Fibroblast of lung (primary cell): ENCODE measurements at places on chromosomes 3 and 15.

GRCh38 chr15:76195506-76196268 lies 115.6 kb downstream of the ETFA start:
- no peak for DNase-seq

GRCh38 chr3:128145279-128145678 lies 8.0 kb upstream of the EEFSEC start:
- DNase-seq: no peak

- DNase-seq: peak; percentile 81
Measured at GRCh38 chr3:127588806-127589577, 1.5 kb downstream of the TPRA1 start.

- DNase-seq: no peak
Measured at GRCh38 chr3:178255315-178255714, 280.9 kb upstream of the KCNMB2 start.

DNA sequence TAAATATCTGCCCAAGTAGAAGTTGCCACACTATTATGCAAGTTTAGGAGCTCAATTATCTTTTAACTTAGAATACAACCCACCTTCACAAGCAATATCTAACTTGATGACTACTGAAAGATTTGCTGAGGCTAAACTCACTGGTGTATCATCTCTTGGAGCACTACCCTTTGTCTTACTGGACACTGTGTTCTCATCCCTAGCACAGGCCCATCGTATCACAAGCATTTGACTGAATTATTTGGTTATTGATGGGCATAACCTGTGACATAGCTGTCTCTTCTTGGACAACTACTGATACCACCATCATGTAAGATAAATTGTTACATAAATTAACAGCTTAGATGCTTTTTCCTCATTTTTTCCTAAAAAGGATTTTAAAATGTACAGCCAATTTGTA lies 216.2 kb upstream of the THBS1 start:
- DNase-seq: no peak

DNA sequence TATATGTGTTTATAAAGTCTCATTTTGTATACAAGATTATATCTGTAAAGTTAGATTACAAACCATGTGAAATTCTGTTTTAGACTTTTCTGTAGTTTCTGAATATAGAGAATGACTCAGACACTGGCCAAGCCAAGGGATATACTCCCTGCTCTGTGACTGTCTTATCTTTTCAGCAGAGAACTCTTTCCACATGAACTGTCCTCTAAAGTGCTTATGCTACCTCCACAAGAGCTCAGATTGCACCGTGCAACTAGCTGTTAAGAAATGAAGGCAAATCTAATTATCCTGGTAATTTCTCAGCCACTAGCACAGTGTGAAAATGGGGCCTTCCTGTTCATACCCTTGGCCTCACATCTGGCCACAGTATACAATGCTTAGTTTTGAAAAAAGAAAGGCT lies 44.3 kb upstream of the CPNE4 start:
- no peak for DNase-seq

GRCh38 chr3:72961752-72962151 lies 34.9 kb upstream of the PPP4R2 start:
- DNase-seq: no peak
